ENCODE measurements at places on chromosomes 16 and 17.

- DNase-seq: peak; percentile 46
Measured at GRCh38 chr17:81328978-81329926, 34.1 kb upstream of the SLC38A10 start.

GRCh38 chr16:49405530-49405929 is 31.9 kb downstream of the C16orf78 start:
- DNase-seq: no peak

DNA sequence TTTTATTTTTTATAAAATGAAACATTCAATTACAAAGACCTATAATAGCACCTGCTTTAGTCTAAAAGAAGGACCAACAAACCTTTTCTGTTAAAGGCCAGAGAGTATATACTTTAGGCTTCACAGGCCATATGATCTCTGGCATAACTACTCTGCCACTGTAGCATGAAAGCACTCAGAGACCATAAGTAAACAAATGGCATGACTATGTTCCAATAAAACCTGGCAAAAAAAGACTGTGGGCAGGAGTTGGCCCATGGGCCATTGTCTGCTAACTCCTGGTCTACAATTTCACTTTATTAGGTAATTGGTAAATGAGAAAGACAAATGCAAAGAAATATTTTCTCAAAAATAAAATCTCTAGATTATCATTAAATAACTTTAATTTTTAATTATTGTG is 14.9 kb downstream of the CEP112 start:
- DNase-seq: no peak

- no peak for DNase-seq
Measured at GRCh38 chr17:63780507-63780906, 6.5 kb downstream of the DDX42 start.

GRCh38 chr17:15239491-15239890 is 25.6 kb downstream of the PMP22 start:
- no peak for DNase-seq

- DNase-seq: no peak
Measured at GRCh38 chr17:17587614-17588337, 3.7 kb downstream of the PEMT start.

DNA sequence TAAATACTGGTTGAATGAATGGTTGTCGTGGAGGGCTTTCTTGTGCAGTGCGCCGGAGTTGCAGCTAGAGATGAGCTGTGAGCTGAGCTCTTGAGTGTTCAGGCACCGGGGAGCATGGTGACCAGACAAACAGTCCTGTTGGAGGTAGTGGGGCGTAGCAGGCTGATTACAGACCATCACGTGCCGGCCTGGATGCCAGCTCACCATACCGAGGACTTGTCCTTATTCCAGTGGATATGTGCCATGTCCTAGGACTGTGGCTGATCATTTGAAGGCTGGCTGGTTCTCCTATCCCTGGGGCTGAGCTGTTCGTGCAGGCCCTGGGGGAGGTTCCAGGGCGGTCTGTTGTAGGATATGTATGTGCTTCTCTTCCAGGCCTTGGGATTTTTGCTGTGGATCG is 60.0 kb downstream of the ABCC1 start:
- DNase-seq: no peak

GRCh38 chr17:38978180-38978579 is 11.0 kb upstream of the FBXO47 start:
- no peak for DNase-seq

DNA sequence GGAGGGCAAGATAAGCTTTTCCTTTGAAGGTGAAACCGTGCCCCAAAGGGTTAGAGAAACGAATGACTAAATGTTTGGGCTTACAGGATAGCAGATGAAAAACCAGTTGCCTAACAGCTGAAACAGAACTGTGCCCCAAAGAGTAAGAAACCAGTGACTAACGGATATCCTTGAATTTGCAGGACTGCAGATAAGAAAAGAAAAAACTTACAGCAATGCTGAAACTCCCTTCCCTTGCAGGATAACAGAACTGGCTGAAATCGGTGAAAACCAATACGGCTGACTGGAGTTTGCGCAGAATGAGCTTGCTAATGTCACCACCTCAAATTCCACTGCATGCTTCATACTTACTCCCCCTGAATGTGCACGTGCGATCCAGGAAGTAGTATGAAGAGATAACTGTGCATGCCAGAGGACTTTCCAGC is 175.2 kb upstream of the NLRP1 start:
- no peak for DNase-seq

DNA sequence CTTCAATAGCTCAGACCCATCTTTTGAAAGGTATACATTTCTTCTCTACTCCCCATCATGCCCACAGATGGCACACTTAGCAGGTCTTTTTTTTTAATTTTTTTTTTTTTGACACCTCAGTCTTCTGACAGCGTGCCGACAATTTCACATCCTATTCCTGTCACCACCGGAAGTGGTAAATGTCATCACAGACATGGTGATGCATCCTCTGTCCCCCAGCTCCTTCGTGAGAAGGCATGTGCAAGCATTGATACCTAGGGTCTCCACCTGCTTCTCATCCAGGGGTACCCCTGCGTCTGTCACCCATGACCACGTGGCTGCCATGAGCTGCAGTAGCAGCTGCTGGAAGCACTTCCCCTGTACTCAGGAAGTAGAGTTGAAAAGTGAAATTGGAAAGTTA is 35.6 kb downstream of the ELAC2 start:
- DNase-seq: no peak

GRCh38 chr17:9239793-9240658 is 218.7 kb downstream of the NTN1 start:
- no peak for DNase-seq

DNA sequence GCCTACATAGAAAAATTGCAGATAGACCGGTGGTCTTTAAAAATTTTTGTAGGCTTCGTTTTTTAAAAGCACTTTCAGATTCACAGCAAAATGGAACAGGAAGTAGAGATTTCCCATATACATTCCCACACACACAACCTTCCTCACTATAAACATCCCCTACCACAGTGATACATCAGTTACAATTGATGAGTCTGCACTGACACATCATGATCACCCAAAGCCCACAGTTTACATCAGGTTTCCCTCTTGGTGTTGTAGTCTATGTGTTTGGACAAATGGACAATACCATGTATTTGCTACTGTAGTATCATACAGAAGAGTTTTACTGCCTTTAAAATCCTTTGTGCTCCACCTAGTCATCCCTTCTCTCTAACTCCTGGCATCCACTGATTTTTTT is 113.9 kb upstream of the ADAMTS18 start:
- no peak for DNase-seq

DNA sequence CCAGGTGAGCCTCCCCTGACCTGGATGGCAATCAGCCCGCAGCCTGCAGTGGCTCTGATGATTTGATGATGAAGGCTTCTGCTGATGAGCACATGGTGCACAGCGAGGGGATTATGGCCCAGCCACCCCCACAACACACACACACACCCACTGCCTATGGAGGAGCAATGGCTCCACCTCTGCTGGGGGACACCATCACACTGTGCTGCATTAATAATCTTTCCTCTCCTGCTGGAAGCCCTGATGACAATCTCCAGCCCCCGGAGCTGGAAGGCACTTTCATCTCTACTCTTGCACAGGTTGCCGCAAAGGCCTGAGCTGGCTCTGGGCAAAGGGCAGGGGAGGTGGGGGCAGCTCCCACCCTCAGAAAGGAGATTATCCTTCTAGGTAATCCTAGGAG is 79.9 kb downstream of the PLXDC1 start:
- no peak for DNase-seq

GRCh38 chr16:50996830-50997186 is 154.3 kb downstream of the SALL1 start:
- no peak for DNase-seq

DNA sequence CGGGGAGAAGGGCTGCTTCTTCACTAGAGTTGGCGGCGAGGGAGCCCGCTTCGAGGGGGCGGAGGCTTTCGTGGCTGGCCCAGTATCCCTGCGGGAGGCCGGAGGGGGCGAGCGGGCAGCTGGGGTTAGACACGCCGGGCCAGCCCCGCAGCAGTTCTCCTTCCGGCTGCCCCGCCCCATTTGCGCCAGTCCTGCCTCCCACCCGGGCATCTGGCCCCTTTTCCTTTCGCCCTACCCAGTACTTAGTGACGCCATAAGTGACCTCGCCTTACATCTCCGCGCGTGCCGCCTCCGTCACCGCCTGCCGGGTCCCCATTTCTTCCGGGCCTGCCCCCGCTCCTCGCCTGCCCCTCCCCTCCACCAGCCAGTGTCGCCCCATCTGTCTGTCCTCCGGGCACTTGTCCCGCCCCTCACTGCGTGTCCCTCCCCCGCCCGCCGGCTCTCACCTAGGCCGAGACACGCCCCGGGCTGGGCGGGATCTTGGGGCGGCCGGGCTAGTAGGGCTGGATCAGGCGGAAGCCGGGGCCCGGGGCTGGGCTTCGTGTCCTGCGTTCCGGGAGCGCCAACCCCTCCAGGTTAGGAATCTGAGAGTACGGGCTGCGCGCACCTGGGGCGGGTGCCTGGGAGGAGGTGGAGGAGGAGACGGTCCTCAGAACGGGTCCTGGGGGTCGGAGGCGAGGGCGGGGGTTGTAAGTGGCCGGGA is 14.3 kb downstream of the SPATA32 start:
- peak; percentile 67 for DNase-seq

GRCh38 chr16:30353438-30354129 is 1.5 kb downstream of the CD2BP2 start:
- no peak for DNase-seq

All from esophagus squamous epithelium (tissue), 5 donors.